ENCODE measurements at places on chromosomes 11 and 22.

DNA sequence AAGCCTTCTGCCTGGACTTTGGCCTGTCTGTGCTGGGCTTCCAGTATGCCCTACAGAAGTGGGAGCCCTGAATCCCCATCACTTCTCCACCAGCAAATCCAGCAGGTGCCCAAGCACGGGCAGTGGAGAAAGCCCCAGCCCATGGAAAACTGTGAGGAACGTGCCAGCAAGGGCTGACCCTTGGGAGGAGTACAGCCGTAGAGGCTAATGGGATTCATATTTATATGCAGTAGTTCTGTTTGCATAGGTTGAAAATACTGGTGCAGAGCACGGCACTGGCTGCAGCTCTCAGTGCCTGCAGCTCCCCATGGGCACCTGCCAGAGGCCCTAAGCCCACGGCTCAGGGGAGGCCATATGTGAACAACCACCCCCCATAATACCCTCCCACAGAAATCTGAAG, 10.1 kb downstream of the NAGA start:
- no peak for DNase-seq

DNA sequence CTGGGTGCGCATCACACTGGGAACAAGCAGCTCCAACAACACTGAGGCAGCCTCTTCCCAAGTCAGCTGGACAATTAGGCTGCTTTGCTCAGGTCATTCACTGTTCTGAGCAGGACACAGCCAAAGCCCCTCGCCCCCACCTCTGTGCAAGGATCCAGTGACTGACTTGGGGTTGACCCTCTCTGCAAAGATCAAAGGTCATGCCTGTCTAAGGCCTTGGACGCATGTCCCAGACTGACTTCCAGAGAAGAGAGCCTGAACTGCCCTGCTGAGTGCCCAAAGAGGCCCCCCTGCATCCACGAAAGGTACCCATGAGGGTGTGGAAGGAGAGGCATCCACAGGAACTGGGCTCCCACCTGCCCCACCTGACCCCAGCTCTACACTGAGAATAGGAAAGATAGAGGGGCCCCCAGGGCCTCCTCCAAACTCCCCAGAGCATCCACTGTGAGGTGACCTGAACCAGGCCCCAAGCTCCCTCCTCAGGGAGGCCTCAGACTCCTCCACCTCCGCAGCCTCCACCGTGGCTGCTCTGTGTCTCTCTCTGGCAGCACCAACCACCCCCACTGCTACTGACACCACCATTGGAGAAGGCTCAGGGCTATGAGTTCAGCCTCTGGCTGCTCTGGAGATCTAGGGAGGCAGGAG, 53.5 kb downstream of the IGLL5 start:
- DNase-seq, result no peak

GRCh38 chr11:118744046-118744445, 46.9 kb downstream of the DDX6 start:
- no peak for DNase-seq

DNA sequence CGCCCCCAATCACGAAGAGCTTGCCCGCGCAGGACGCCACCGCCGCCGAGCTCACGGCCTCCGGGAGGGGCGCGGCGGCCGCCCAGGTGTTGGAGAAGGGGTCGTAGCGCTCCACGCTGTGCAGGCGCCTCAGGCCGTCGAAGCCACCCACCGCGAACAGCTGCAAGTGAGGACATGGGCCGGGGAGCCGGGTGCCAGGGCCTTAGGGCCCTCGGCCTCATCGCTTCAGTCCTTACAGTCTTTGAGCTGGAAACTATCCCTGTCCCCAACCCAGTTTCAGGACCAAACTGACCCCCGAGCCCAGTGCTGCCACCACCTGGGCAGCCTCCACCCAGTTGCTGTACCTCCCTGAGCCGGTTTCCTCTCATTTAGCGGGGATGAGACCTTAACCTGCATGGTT, 7.6 kb downstream of the KLHL35 start:
- no peak for DNase-seq

DNA sequence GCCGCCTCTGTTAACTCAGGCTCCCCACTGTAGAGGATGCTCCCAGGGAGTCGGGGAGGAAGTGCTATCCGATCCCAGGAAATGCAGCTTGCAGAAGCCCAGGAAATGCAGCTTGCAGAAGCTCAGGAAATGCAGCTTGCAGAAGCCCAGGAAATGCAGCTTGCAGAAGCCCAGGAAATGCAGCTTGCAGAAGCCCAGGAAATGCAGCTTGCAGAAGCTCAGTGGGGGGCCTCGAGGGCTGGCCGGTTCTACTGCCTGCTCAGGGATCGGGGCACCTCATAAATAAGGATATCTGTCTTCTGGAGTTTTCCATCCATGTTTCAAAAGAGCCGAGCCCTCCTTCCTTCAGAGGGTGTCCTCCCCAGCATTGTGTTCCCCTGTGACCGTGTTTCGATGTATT, 25.1 kb upstream of the SMIM38 start:
- no peak for DNase-seq

DNA sequence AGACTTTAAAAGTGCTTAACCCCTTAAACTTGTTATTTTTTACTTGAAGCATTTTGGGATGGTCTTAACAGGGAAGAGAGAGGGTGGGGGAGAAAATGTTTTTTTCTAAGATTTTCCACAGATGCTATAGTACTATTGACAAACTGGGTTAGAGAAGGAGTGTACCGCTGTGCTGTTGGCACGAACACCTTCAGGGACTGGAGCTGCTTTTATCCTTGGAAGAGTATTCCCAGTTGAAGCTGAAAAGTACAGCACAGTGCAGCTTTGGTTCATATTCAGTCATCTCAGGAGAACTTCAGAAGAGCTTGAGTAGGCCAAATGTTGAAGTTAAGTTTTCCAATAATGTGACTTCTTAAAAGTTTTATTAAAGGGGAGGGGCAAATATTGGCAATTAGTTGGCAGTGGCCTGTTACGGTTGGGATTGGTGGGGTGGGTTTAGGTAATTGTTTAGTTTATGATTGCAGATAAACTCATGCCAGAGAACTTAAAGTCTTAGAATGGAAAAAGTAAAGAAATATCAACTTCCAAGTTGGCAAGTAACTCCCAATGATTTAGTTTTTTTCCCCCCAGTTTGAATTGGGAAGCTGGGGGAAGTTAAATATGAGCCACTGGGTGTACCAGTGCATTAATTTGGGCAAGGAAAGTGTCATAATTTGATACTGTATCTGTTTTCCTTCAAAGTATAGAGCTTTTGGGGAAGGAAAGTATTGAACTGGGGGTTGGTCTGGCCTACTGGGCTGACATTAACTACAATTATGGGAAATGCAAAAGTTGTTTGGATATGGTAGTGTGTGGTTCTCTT, 2.8 kb downstream of the MALAT1 start:
- no peak for DNase-seq

- DNase-seq, result no peak
Observed at GRCh38 chr11:13415201-13415600, 47.8 kb downstream of the BTBD10 start.

DNA sequence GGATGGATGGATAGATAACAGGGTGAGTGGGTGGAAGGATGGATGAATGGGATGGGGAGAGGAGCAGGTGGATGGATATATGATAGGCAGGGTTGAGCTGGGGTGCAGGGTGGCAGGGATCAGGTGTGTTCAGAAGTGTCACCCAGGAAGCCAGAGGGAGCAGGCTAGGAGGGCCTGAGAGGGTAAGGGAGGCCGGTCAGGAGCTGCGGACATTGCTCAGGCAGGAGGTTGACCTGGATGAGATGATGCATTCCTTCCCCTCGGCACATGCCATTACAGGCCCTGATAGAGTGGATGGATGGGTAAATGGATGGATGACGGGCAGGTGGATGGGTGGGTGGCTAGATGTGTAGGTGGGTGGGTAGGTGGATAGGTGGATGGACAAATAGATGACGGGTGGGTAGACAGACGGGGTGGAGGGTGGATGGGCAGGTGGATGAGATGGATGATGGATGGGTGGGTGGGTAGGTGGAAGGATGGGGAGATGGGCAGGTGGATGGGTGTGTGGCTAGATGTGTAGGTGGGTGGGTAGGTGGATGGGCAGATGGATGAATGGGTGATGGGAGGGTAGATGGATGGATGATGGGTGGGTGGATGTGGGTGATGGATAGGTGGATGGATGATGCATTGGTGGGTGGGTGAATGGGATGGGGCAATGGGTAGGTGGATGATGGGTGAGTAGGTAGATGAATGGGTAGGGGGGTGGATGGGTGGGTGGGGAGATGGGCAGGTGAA, 8.0 kb downstream of the DHCR7 start:
- no peak for DNase-seq

- no peak for DNase-seq
Observed at GRCh38 chr11:115164774-115165173, 339.4 kb downstream of the CADM1 start.

- peak; percentile 2 for DNase-seq
Observed at GRCh38 chr11:124837491-124837856, 27.8 kb upstream of the ROBO3 start.

DNA sequence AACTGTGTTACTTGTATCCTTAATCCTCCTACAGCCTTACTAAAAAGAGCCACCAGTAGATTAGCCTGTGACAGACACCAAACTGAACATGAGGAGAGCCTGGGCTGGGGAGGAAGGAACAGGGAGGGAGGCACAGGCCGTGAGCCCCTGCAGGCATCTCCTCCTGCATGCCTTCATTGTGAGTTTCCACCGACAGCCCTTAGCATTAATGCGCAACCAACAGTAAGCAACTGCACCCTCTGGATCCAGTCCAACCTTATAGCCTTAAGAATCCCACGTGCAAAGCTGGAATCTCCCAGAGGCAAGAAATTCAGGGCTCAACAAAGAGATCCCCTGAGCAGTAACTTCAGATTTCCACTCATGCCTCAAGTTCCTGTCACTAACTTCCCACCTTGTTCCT, 84.6 kb downstream of the ETS1 start:
- DNase-seq, result no peak

DNA sequence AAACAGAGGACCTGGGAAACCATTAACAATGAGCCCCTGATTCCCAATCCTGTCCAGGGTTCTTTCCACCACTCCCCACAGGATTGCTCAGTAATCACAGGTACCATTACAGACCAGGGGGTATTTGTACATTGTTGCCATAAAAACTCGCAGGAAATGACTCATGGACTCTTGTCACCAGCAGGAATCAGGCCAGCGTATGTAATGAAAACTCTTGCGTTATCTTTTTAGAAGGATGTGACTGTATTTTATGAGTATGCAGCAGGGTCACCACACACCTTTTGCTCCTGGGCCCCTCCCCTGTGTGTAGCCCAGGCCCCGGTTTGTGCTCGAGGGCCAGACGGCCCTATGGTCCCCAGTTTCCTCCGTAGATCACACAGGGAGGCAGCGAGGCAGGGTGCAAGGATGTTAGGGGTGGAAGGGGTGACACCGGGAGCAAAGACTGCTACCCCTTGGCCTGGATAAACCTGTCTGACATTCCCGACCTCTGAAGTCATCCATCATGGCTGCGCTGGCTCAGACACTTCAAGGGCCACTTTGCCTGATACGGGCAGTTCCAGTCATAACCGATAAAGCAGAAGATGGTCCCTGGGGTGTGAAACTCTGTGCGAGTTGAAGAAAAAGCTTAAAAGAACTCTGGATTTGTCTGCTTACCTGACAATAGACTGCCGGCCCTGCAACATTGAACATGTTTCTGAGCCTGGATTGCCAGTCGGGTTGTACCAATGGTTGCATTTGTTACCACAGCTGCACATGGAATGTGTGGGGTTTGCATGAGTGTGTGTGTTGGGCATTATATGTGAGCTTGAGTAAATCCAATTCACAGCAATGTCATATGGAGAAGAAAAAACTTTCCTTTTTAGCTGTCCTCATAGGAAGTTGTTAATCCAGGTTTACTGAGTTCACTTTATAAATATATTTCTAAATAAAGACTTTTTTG, 56.9 kb downstream of the MICAL2 start:
- DNase-seq, result no peak

GRCh38 chr11:105152021-105152512, 12.5 kb upstream of the CARD18 start:
- no peak for DNase-seq

DNA sequence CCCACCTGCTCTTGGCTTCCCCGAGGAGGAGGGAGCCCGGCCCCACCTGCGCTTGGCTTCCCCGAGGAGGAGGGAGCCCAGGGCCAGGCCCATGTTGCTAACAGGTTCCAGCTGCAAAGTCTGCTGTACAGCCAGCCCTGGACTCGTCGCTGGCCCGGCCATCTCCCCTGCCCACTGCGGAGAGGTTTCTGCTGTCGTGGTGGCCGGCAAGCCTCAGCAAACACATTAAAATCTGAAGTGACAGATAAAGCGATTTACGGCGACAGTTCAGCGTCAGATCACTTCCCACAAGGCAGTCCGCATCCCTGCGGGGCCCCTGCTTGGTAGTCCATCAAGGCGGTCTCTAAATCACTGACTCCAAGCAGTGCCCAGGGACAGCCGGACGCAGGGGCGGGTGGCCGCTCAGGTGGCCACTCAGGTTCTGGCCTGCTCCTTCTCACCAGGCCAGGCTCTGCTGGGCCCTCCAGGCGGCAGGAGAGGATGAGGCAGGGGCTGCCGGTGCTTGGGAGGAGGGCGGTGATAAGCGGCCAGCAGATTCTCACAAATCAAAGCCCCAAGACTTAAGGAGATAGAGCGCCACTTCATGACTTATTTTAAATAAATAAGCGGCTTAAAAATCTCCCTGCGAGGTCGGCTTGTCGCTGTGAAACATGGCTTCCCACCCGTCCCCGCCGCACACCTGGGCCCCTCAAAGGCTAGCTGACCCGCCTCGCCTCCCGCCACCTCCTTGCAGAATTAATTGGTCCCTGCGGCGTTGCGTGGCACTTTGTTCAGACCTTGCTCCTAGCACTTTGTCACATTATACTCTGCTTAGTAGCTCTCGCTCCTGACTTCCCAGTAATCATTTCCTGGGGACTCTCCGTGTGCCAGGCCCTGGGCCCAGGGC, 21.1 kb downstream of the MACROD1 start:
- no peak for DNase-seq

DNA sequence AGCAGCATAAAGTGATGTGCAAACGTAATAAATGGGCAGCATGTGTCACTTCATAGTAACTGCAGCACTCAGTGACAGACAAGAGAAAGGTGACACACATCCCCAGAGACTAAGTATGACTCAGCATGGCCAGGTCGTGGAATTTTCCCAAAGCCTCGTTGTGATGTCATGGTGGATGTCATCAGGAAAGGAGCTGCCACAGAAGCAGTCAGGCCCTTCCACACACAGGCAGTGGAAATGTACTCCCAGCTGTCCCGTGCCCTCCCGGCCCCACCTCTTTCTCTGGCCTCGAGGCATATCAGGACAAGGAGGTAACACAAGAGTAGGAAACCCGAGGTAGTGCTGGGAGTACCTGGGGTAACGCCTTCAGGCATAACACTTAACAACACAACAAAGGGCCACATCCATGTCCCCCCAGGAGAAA, 8.1 kb downstream of the PC start:
- no peak for DNase-seq

Data from GM12878 (cell line).